Breast epithelium (tissue), 4 donors: ENCODE measurements at places on chromosomes 5 and 9.

DNA sequence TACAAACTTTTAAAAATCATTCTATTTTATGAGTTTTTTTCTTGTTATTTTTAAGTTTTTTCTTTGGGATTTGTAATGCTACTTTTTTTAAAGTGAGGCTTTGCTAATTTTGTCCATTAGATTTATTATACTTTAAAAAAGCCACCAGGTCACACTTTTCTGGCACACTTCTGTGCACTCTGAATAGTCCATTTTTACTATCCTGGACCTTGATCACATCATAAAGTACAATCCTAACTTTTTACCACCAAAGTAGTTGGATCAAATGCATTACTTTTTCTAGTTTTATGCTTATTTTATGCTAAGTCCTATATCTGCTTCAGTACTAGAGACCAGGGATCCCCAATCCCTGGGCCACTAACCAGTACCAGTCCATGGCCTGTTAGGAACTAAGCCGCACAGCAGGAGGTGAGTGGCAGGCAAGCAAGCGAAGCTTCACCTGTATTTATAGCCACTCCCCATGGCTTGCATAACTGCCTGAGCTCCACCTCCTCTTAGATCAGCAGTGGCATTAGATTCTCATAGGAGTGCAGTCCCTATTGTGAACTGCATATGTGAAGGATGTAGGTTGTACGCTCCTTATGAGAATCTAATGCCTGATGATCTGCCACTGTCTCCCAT lies 16.0 kb downstream of the FRRS1L start:
- no peak for DNase-seq

GRCh38 chr5:132449060-132449459 lies 41.5 kb downstream of the IRF1 start:
- no peak for DNase-seq

GRCh38 chr9:6829027-6829426 lies 71.3 kb downstream of the KDM4C start:
- DNase-seq: no peak

DNA sequence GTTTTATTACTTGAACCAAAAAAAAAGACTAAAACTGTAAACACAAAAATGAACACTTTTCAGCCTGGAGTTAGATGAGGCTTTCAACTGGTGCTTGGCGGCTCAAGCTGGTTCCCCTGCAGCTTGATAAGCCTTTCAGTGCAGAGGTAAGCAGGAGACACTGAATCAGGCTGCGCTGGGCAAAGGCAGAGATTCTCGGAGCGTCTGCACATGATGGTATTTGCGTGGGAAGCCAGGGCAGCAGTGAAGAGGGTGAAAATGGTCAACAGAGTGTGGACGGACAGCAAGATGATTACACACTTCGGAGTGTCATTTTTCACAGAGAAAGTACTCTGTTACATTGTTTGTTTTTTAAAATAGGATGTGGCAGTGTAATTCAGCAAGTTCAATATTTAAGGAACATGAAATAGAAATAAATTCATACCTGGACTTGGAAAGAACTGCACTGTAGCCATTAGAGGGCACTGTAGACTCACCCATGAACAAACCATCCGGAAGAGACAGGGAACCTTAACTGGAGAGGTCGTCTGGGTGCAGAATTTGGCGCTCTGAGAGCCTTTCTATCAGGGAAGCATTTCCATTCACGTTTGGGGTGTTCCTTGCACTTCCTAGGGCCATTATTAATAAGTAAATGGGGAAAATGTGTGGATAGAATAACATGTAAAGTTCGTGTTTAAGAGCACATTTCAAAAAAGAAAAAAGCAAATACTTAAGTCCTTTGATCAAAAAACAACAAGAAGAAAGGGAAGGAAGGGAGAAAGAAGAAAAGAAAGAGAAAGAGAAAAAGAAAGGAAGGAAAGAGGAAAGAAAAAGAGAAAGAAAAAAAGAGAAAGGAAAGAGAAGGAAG lies 69.8 kb downstream of the ICE1 start:
- DNase-seq: no peak

DNA sequence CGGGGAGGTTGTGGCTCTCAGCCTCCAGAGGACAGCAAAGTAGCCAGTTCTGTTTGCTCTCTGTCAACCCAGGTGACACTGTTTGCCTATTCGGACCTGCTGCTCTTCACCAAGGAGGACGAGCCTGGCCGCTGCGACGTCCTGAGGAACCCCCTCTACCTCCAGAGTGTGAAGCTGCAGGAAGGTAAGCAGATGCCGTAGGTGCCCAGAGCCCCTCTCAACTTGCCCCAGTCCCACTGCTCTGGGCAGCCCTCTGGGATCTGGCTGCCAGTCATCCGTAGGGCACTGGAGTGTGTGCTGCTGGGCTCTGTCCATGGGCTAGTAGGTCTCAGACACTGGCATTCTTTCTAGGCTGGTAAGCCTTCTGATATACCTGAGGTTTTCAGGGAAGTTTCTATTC lies 59.3 kb downstream of the RGS3 start:
- DNase-seq: no peak

DNA sequence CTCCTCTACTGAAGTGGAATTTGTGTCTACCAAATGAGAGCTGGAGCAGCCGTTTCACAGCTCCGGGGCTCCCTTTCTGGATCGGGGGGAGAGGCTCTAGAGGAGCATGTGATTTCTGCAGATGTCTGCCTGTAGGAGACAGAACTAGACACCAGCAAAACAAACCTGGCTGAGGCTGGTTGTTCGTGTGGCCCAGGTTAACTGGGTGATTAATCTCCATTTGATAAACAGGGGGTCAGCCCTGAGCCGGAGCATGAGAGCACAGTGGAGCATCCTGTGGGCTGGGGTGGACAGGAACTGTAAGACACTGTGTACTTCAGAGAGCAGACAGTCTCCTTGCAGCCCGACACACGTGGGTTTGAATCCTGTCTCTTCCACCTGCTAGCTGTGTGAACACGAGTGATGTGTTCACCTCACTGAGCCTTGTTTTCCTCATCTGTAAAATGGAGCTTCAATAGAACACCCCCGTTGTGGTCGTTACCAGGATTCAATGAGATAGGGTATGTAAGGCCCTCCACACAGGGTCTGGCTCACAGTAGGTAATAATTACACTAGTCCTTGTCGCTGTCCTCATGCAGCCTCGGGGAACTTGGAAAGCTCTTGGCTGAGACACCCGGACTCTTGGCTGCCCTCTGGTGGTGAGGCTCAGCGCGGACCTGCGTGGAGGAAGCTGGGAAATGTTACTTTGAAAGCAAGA lies 12.9 kb downstream of the CXCL14 start:
- DNase-seq: peak; percentile 50

DNA sequence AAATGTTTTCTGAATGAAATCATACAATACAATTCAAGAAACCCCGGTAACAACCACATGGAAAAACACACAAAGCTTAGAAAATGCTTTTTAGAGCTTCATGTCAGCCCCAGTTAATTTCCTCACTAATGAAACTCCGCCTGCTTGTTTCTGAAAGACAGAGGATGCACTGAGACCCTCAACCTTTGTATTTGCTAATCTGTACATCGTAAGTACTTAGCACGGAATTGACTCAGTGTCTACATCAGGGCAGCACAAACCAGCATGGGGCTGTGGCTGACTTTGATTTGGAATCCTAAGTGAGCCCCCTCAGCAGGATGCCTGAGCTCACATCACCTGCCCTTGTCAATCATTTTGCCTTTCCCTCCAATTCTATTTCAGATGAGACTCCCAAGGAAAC lies 499.1 kb upstream of the MPDZ start:
- DNase-seq: no peak

DNA sequence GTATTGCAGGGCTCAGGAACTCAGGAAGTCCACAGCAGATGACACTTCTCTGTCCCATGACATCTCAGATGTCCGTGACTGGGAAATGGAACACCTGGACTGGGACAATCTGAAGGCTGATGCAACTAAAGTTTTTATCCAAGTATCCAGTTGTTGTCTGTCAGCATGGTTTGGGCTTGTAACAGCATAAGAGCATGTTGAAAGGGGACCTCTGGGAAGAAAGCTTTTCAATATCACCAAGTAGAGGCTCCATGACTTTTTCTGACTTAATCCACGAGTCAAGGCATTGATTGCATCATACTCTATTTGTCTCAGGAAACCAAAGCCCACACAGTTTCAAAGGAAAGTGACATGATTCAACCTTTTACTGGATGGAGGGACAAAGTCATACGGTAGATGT lies 807.7 kb downstream of the MTRR start:
- no peak for DNase-seq

- no peak for DNase-seq
These were observed 197.4 kb upstream of the ELL2 start for GRCh38 chr5:96159043-96159442.

- DNase-seq: no peak
These were observed 1.1 kb upstream of the FAF2 start for GRCh38 chr5:176446884-176447590.

GRCh38 chr9:22118810-22119521 lies 109.9 kb upstream of the CDKN2B start:
- no peak for DNase-seq

DNA sequence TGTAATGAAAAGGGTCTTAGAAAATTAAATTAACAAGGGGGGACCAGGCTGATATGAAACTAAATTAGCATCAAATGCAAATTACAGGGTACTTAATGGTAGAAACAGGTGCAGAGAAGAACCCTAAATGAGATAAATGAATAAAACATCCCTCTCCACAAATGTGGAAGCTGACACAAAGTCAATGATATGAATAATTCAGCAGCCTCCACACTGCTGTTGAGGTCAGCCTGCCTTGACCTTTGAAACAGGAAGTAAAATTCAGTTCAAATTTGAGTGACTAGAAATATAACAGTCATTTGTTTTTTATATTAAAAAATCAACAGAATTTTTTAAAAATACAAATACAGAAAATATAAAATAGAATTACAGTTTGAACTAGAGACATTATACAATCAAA lies 40.0 kb downstream of the EBF1 start:
- no peak for DNase-seq

DNA sequence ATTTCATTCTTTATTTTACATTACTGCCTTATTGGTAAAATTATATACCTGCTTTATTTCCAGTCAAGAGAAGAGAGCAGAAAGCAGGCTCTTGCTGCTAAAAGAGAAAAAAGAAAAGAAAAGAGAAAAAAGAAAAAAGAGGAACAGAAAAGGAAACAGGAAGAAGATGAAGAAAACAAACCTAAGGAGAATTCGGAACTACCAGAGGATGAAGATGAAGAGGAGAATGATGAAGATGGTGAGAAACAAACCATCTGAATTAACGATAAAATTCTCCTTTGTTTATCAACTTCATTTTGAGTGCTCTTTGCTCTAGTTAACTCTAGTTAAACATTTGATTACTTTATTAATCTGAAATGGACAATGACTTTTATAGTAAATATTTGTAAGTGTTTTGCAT lies 23.5 kb upstream of the EIF4EBP3 start:
- DNase-seq: no peak

GRCh38 chr5:94901191-94901979 lies 282.9 kb downstream of the SLF1 start:
- DNase-seq: no peak

GRCh38 chr9:129174724-129175514 lies 3.1 kb downstream of the IER5L start:
- peak; percentile 82 for DNase-seq

- DNase-seq: no peak
These were observed 2.6 kb downstream of the SLC22A5 start for GRCh38 chr5:132372127-132372526.

GRCh38 chr9:22855980-22856379 lies 409.4 kb downstream of the DMRTA1 start:
- DNase-seq: no peak

DNA sequence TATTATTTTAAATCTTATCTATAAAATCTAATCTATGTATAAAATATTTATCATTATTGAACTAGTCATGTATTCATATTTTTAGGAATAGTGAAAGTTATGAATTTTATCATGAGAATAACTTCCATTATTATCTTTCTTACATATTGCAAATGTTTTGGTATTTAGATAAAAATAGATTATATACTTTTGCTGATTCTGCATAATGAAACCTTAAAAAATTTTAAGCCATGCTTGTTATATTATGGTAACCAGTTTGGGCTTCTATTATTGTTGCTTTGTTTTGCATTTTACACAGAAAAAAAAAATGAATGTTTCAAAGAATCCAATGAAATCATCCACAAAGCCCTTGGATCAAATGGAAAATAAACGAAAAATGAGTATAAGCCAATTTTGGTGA lies 772.5 kb downstream of the NR2F1-AS1 start:
- DNase-seq: no peak

DNA sequence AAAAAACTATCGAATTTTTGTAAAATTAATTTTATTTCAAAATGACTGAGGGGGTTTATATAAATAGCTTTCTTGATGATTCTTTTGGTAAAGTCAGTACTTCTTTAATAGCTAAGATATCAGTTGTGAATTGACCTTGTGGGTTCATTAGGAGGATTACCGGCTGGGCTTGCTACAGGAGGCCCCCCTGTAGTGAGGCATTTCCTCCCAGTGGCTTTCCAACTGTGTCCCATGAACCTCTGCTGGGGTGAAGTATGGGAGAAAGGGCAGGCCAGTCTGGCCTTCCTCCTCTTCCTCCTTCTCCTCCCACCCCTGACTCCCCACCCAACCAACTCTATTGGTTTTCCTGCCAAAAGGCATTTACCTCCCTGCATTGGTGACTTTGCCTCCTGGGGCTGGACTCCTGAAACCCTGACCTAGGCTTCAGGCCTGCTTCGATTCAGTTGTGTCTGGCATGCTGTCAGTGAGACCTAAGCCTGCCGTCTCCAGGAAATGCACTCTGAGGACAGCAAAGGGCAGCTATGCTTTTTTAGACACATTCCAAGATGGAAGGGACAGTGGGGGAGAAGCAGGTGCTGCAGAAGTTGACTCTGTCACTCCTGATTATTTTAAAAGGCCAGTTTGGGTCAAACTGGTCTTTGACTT lies 144.8 kb downstream of the HSPA4 start:
- DNase-seq: no peak

- no peak for DNase-seq
These were observed 22.6 kb downstream of the RMI1 start for GRCh38 chr9:84003246-84003645.

DNA sequence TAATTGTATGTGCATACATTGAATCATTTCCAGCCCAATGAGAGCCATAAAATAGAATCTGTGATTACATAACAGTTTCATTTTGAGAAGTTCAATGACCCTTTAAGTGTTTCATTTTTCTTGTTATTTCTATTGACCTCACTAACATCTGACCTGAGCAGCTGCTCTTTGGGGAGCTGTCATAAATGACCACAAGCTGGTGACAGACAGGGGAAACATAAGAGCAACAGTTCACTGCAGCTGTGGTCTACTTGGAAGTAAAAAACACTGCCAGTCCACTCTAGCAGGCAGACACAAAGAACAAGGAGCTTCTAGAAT lies 265.4 kb downstream of the DTWD2 start:
- no peak for DNase-seq

- DNase-seq: no peak
These were observed 340.4 kb downstream of the RASEF start for GRCh38 chr9:82722561-82722960.

- no peak for DNase-seq
These were observed 296.6 kb upstream of the FBXL7 start for GRCh38 chr5:15203376-15203775.
